CD4-positive, alpha-beta T cell treated with Interferon alpha-2 for 1 hour (primary cell): ENCODE measurements at places on chromosomes 1 and 21.

GRCh38 chr1:101215363-101216011, 21.3 kb upstream of the S1PR1 start:
- no peak for DNase-seq

DNA sequence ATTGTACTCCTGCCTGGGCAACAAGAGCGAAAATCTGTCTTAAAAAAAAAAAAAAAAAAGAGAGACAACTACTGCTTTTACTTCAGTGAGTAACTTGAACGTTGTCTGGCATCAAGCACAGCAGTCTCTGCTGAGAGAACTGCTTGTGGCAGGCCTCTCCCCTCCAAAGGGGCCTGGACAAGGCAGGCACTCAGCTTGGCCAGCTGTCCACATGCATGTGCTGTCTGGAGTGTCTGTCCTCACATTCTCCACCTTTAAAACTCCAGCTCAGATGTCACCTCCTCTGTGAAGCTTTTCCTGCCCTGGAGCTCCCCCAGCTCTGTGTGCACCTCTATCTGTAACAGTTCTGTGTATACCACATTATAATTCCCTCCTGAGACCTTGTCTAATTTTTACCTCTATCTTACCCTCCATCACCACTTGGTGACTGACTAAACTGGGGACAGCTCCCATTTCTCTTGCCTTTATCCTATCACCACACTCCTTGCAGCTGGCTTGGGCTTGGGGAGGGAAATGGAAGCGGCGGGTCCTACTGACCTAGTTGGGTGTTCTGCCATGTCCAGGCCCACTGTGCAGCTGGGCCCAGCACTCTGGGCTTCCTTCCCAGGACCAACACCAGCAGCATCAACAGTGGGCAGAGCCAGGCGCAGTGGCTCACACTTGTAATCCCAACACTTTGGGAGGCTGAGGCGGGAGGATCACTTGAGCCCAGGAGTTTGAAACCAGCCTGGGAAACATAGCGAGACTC, 71.4 kb upstream of the ARTN start:
- DNase-seq: no peak

DNA sequence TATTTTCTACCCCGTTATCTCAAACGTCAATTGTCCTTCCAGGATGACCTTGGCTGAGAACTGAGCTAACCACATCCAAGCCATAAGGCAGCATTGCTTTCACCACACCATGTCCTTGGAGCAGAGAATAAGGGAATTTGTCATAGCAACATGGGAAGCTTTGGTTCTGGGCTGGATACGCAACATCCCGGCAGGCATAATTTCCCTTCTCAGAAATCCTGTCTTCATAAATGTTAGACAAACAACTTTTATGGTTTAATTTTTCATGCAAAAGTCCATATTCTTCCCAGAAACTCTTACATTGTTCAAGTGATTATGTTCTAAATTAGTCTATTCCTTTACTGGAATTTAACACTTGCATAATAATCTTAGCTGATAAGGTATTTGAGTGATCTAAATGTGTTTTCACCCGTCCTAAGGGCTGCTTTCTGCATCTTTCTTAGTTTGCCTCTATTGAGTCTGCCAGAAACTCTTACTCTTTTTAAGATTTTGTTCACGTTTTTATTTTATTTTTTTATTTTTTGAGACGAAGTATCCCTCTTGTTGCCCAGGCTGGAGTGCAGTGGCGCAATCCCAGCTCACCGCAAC, 51.8 kb downstream of the KCNJ15 start:
- no peak for DNase-seq

DNA sequence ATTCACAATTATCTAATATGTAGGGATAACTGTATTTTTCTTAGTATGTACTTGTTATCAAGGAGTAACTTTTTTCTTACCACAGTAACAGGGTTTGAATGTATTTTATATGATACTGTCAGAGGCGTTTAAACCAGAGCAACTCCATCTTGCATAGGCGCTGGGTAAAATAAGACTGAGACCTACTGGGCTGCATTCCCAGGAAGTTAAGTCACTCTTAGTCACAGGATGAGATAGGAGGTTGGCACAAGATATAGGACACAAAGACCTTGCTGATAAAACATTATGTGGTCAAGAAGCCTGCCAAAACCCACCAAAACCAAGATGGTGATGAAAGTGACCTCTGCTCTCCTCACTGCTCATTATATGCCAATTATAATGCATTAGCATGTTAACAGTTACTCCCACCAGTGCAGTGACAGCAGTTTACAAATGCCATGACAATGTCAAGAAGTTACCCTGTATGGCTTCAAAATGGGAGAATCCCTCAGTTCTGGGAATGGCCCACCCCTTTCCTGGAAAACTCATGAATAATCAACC, 64.8 kb downstream of the RPE65 start:
- no peak for DNase-seq

- DNase-seq: no peak
These were observed 48.5 kb downstream of the OPRD1 start for GRCh38 chr1:28860332-28861073.

GRCh38 chr1:39168301-39169080, 36.0 kb upstream of the MACF1 start:
- DNase-seq: no peak

- DNase-seq: no peak
These were observed 214.1 kb downstream of the AJAP1 start for GRCh38 chr1:4868521-4868920.

DNA sequence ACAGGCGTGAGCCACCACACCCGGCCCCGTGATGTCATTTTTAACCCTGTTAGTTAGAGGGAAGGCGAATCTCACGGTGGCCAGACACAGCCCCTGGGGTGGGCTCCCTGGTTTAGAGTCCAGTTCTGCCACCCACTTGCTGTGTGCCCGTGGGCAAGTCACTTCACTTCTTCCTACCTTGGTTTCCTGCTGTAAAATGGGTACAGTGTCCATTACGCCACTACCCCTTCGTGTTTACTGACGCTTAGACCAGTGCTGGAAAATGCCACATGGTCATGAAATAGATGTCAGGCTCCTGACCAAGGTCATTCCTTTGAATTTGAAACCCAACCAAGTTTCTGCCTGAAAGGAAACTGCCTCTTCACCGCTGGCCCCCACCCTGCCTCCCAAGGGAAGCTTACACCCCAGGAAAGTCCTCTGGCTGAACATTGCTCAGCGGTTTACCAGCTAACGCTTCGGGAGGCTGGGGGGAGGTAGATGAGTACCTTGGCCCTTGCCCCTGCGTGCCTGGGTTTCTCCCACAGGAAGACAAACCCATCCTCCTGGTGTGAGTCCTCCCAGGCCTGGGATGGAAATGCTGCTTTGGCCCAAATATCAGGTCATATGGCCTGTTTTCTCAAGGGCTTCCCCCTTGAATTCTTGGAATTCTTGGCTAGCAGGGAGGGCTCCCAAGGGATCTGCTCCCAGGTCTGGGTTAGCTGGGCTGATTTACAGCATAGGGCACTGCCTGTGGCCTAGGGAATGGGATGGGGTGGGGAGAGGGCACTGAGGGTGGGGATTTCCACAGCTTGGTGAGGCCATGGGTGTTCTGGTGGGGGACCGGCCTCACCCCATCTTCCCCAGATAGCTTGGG, 7.6 kb upstream of the AADACL4 start:
- no peak for DNase-seq
